Brain (organoid and tissue), 16 donors: ENCODE measurements at places on chromosomes 6 and 20. TPM values are rescaled to one million over a fixed set of nuclear protein-coding genes. Genes with fewer than 3 reads are reported as not detected.

GRCh38 chr6:51429017-51429712 lies 610.5 kb downstream of the TFAP2B start:
- peak; percentile 24 for DNase-seq

GRCh38 chr20:10863337-10864060 lies 189.7 kb upstream of the JAG1 start:
- DNase-seq: no peak

The GSTA3 gene
- not detected for polyA plus RNA-seq

DNA sequence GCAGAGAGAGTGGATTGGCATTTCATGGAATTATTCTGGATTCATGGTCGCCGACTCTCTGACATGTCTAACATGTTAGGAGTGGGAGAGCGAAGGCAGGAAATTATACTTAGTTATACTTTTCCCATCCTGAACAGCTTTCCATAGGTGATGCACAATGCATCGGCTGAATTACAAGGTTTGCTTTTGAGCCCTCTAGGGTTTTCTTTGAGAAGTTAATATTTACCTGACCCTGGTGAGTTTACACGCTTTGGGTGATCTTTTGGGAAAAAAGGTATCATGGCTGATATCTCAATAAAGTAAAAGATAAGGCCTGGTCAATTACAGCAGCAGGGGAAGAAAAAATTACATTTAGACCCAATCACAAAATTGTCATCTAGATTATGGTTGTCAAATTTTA lies 14.0 kb upstream of the NKX2-2 start:
- DNase-seq: no peak

GRCh38 chr20:3041854-3042409 lies 1.5 kb upstream of the GNRH2 start:
- DNase-seq: no peak

The PRND gene
- not detected for polyA plus RNA-seq

- no peak for DNase-seq
Observed at GRCh38 chr6:11324453-11325015, 92.1 kb upstream of the NEDD9 start.

DNA sequence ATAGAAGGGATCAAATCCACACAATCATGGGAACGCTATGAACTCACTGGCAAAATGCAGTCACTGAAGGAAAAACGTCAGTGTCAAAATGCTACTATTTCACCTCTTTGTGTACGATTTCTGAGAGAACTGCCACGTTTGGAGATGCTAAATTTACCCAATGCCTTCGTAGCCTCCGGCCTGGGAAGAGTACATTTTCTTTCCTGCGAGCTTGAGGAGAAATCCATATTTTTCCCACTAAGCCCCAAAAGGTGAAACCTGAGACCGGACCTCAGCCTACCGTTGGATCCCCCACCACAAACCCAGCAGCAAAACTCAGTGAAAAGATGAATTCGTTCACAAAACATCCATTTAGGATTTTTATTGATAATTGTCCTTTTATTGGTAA lies 131.7 kb downstream of the GPX5 start:
- DNase-seq: peak; percentile 63

- DNase-seq: no peak
Observed at GRCh38 chr20:23451956-23452487, 654 bp downstream of the CST11 start.

- peak; percentile 45 for DNase-seq
Observed at GRCh38 chr6:292506-293192, 362 bp downstream of the DUSP22 start.

The EPHA7 gene
- 5.8 TPM for polyA plus RNA-seq

The ZNF512B gene
- polyA plus RNA-seq: 15.2 TPM

DNA sequence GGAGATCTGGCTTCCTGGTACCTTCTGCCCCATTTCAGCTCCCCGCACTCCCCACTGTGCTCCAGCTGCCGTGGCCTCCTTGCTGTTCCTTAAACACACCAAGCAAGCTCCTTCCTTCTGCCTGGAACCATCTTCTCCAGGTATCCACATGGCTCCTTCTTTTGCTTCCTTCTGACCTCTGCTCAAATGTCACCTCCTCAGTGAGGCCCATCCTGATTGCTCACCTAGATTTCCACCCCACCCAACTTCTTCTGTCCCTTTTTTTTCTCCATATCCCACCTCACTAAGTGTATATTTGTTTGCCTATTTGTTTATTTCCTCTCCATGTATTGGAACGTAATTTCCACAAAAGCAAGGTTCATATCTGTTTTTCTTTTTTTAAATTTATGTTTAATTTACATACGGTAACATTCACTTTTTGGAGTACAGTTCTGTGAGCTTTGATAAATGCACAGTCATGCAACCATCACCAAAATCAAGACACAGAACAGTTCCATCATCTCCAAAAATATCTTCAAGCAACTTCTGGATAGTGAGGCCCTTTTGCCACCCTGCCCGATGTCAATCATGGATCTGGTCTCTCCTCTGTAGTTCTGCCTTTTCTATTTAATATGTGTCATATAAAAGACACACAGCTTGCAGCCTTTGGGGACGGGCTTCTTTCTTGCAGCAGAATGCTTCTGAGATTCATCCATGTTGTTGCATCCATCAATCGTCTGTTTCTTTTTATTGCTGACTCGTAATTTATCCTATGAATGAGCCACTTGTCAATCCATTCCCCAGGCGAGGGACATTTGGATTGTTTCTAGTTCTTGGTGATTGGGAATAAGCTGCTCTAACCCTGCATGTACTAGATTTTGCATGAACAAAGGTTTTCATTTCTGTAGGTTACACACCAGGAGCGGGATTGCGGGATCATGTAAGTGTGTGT lies 46.3 kb downstream of the SLC2A10 start:
- no peak for DNase-seq

The OR2B3 gene
- polyA plus RNA-seq: not detected

The LBP gene
- not detected for polyA plus RNA-seq

GRCh38 chr6:17058550-17058949 lies 43.3 kb upstream of the STMND1 start:
- no peak for DNase-seq

- DNase-seq: no peak
Observed at GRCh38 chr6:41937861-41938574, 3.6 kb downstream of the CCND3 start.

The KCNQ5 gene
- polyA plus RNA-seq: 2.0 TPM

GRCh38 chr6:12137480-12137879 lies 125.4 kb downstream of the HIVEP1 start:
- no peak for DNase-seq

DNA sequence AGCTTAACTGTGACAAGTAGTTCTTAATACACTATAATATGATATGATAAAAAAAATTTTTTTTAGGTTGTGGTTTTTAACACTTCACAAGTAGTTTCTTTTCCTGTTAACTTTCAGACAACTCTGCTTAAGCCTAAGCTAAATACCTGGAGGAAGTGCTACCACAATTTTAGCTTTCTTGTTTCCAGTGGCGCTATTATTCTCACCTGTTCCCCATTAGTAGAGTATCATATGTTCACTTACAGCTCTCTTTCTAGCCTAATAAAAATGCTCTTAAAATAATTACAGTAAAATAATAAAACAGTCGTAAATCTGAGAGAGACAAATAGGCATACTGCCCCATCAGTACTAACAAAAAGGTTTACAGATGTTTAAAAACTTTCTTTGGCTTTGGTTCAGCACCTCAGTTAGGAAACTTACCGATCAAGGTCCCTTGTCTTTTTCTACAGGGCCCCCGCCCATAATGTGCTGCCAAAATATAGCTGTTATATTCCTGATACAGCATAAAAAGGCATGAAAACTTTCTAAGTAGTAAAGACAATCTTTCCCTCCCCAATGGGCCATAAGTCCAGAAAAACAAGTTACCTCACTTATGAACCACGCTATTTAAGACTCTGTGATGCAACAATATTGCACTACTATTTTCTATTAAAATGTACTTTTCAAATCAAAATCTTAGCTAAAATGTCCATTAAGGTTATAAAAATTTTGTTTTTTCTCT lies 57.9 kb downstream of the SESN1 start:
- DNase-seq: no peak

The AURKA gene
- polyA plus RNA-seq: 26.3 TPM

The PERP gene
- polyA plus RNA-seq: 57.7 TPM
